SJCRH30 (cell line): ENCODE measurements at places on chromosomes 3 and 15.

- no peaks in the 10 kb centered on the region for H3K27me3 ChIP-seq
- no peaks in the 10 kb centered on the region for H3K36me3 ChIP-seq
- peaks cover 9% of the 10 kb centered on the region for H3K4me1 ChIP-seq
These were observed 122.7 kb downstream of the PGPEP1L start for GRCh38 chr15:98884894-98885293.

DNA sequence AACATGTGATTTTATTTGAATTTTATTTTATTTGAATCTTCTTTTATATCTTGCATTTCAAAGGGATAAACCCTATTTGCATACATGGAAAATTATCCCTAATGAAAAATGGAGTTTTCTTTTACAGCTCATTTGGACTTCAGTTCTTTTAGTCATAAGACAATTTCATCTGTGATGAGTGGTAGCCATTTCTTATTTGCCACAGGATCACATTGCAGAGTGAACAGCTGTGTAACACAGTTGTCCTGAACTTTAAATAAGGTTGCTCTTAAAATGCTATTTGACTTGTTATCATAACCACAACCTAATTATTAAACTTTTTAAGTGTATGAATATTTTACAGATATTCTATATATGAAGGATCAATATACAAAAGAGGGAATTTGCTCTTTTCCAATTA lies 221.7 kb upstream of the ROPN1 start:
- H3K27me3 ChIP-seq: no peaks in the 10 kb centered on the region
- no peak for DNase-seq
- no peaks in the 10 kb centered on the region for H3K36me3 ChIP-seq
- H3K4me1 ChIP-seq: no peaks in the 10 kb centered on the region; the same call in 1 of the 2 replicates
- no peak overlapping the region for H3K4me3 ChIP-seq
- H3K27ac ChIP-seq: no peak overlapping the region

GRCh38 chr15:39589815-39590644 lies 9.2 kb downstream of the THBS1 start:
- peaks cover 82% of the 10 kb centered on the region for H3K36me3 ChIP-seq
- no peaks in the 10 kb centered on the region for H3K27me3 ChIP-seq
- no peak overlapping the region for H3K4me3 ChIP-seq
- DNase-seq: no peak
- no peak overlapping the region for H3K27ac ChIP-seq

- peaks cover 49% of the 10 kb centered on the region for H3K36me3 ChIP-seq
- no peak for DNase-seq
- H3K27ac ChIP-seq: no peak overlapping the region
- H3K4me1 ChIP-seq: no peaks in the 10 kb centered on the region
These were observed 65.8 kb downstream of the AAGAB start for GRCh38 chr15:67188551-67189218.

DNA sequence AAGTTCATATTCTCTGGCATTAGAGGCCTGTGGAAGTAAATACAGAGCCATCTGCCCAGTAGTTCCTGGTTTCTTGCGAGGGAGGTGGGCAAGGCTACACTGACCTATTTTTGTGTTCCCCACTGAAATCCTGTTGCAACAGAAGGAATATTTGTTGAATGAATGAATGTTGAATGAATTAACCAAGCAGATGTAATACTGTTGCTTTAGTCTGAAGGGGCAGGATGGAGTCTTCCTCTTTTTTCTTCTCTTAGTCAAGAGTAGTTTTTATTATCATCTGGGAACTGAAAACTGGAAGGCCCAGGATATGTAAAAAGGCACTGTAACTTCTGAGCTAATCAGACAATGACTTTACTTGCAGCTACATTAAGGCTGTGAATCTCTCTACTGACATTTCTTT lies 17.1 kb downstream of the BLOC1S6 start:
- H3K4me1 ChIP-seq: no peaks in the 10 kb centered on the region
- H3K4me3 ChIP-seq: no peak overlapping the region
- no peak for DNase-seq
- H3K27me3 ChIP-seq: no peaks in the 10 kb centered on the region
- peaks cover 29% of the 10 kb centered on the region for H3K36me3 ChIP-seq

DNA sequence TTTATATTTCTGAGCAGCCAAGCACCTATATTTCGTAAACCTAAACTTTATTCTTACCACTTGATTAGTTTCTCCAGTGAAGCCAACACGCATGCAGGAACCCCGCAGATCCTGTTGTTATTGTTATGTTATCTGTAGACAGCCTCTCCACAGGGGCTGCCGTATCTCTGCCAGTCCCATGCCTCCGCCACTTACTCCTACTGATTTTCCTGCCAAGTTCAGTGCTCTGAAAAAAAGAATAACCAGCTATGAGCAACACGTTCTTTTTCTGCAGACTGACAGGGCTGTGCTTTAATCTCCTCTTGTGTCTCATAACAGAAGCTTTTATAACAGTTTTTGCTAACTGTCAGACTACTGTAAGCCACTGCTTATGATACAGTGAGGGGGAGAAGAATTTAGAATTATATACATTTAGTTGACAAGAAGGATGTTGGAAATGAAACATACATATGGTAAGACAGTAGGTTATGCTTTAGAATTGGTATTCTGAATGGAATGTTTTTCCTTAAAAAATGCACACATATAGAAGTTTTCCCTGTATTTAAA lies 347.4 kb downstream of the SI start:
- no peak overlapping the region for H3K4me3 ChIP-seq
- no peaks in the 10 kb centered on the region for H3K36me3 ChIP-seq
- DNase-seq: no peak
- no peaks in the 10 kb centered on the region for H3K27me3 ChIP-seq
- H3K27ac ChIP-seq: no peak overlapping the region
